ENCODE measurements at places on chromosomes 16 and 17.
A peak's percentile ranks its signal among the peaks of the same experiment; 100 is the strongest.

- DNase-seq = no peak
Measured at GRCh38 chr17:56325313-56326000, 172.2 kb downstream of the ANKFN1 start.

DNA sequence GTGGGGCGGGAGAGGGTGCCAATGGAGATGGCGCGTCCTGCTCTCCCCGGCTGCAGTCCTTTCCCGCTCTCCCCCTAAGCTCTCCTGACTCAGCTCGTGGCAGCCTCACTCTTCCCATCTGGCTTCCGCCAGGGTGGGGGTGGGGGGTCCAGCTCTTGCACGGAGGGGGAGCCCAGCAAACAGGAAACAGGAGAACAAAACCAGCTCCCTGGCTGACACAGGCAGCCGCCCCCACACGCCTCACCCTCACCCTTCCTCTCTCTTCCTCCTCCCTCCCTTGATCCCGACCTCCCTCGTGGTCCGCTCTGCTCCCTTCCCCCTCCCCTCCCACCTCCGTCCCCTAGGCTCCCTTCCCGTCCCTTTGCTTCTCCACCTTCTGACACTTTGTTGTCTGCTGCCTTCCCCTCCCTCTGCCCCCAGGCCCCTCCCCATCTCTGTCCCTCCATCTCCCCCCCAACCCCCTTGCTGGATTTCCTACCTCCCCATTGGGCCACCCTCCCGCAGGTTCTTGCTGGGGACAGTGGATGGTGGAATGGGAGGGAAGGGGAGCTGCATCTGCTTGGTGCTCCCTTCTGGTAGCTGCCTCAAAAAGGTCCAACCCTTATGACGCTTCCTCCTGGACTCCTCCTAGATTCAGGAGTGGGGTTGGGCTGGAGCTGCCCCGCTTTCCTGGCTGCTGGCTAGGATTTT, 23.7 kb downstream of the ARHGAP23 start:
- DNase-seq = no peak

DNA sequence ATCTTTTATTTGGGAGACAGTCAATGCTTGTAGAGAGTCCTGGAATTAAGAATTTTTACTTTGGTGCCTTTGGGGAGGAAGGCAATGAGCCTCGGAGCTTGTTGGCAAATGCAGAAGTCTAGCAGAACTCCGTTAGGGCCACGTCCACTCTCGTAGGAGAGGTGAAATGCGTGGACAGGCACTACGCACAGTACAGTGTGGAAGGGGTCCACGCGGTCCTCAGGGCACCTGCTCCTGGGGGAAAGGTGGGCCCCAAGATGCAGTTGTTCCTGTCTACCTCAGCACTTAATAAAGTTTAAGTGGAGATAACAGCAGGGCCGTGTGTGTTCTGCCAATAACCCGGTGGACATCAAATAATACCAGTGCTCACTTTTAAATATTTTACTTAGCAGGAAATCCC, 1.8 kb downstream of the RAB11FIP3 start:
- no peak for DNase-seq

DNA sequence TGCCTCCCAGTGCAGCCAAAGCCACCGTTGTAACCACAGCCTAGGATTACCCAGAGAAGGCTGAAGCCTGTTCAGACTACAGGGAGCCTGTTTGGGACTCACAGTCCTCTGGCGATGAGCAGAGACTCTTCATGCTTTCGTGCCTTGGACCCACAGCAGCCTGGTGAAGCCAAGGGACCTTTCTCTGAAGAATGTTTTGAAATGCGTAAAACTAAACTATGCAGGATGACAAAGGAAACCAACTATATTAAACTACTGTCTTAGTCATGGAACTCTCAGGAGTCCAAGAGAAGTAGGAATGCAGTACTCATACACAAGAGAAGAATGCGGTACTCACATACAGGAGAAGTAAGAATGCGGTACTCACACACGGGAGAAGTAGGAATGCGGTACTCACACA, 20.9 kb downstream of the ABR start:
- DNase-seq = no peak

DNA sequence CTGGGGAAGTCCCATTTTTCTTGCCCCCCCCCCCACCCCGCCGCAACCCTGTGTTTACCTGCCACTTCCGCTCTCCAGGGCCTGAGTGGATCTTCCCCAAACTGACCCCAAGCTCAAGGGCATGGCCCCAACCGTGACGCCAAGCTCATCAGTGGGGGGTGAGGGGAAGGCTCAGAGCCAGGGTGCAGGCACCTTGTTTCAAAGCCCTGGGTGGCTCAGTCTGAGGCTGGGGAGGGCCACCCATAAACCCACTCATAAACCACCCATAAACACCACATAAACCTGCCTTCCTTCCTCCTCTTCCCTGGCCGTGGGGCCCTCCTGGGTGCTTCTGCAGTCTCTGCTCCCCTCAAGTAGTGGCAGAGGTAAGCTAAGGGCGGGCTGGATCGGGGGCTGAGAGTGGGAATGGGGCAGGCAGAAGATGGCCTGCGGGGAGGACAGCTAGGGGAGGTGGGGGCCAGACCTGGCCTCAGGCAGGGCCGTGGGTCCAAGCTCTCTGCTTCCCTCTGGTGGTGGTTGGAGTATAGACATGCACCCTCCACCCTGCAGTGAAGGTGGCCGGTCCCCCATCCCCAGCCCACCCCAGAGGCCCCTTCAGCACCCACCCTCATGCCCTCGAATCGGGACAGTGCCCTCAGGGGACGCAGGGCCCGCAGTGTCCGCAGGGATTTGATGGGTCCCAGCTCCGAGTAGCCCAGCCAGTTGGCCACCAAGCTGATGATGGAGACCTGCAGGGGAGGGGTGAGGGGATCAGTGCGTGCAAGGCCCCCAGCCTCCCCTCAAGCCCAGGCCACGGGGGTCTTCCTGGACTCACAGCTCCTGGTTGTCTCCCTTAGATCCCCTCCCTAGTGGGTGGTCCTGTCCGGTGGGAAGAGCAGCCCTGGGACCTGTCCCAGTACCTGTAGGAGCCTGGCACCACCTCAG, 14.6 kb upstream of the CD79B start:
- DNase-seq = peak; percentile 95
